ENCODE measurements at places on chromosomes 6 and 20.

DNA sequence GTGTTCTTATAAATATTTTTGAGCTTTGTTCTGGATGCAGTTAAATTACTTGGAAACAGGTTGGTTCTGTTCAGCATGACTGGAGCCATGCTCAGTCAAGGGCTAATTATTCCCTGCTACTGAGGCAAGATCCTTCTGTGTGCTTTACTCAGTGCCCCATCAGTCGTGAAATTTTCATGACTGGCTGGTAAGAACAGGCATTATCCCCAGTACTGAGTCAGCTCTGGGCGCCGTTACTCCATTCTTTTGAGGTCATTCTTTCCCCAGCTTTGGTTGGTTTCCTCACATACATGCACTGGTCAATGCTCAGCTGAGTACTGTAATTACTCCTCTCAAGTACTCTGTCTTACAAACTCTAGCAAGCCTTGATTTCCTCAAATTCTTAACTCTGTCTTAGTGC lies 71.3 kb downstream of the CDKAL1 start:
- no peak for DNase-seq

DNA sequence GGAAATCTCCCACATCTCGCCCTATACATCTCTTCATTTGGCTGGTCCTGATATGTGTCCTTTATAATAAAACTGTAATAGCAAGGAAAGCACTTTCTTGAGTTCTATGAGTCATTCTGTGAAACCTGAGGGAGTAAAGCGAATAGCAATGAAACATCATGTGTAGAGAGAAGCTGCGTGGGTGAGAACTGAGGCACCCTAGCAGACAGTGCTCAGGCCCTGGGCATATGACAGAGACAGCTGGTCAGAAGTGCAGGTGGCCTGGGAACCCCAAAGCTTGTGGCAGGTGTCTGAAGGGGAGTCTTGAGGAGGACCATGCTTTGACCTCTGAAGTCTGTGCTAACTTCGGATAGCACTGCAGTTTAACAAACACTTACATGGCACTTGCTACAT lies 1.3 kb upstream of the BLOC1S5 start:
- DNase-seq: no peak

- no peak for DNase-seq
These were observed 1.6 kb downstream of the PPP1R16B start for GRCh38 chr20:38806855-38807655.

GRCh38 chr20:34311118-34312023 lies 8.2 kb upstream of the AHCY start:
- DNase-seq: no peak

GRCh38 chr20:24742436-24742835 lies 206.6 kb upstream of the CST7 start:
- no peak for DNase-seq

- DNase-seq: no peak
These were observed 145.2 kb downstream of the REV3L start for GRCh38 chr6:111337829-111338236.

- DNase-seq: no peak
These were observed 406.2 kb upstream of the JAG1 start for GRCh38 chr20:11080010-11080409.

- DNase-seq: peak; percentile 83
These were observed 110.3 kb upstream of the BTBD3 start for GRCh38 chr20:11807054-11808048.

DNA sequence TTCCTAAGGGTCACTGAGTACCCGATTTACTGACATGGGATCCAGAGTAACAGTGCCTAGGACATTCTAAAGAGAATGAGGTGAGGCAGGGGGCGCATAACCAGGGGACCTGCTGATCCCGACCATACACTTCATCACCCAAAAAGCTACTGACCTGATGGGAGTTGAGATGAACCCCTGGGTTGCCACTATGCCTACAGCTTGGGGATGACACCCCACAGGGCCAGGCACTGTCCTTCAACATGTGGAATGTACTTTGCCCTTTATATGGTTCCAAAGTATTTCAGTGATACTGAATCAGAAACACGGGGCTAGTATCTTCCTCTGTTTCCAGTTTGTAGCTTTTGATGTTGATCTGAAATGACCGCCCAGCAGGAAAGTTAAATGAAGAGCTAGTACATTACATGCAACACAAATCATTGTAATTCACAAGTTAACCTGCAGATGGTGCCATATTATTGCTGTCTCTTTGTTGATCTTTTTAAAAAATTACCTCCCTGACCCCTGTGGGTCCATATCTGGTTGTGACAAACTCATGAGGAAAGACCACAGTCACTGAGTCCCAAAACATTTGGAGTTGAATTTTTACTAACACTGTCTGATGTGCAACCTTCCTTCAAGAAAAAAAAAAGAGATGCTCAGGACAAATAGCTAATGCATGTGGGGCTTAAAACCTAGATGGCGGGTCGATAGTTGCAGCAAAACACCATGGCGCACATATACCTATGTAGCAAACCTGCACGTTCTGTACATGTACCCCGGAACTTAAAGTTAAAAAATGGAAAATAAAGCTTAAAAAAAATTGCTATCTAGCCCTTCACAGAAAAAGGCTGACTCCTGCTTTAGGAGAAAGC lies 42.7 kb upstream of the GCNT2 start:
- no peak for DNase-seq

Measured in BJ (cell line).